ENCODE measurements at places on chromosomes 7 and 10.

DNA sequence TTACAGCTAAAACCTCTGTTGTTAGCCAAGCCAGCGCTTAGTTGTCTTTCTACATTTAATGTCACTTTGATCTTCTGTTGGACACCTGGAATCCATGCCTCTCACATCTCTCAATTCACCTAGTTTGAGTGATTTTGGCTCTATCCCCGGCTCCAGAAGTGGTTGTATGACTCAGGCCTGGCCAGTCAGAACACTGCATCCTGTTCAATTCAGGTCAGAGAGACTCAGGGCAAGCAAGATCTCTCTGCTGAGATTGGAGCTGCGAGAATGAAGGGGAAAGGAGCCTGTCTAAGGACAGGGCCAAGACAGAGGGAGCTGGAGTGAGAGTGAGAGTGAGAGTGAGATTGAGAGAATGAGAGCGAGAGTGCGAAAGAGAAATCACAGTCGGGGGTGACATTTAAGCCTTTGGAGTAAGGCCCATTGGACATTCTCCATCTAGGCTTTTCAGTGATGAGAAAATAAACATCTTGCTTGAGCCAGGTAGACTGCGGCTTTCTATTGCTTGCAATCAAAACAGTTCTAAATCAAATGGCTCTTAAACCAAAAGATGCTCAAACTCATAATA lies 83.3 kb upstream of the DYNC1I1 start:
- DNase-seq, result no peak

GRCh38 chr7:98281757-98282606 lies 496 bp downstream of the BRI3 start:
- DNase-seq, result no peak

GRCh38 chr7:151735851-151736402 lies 141.0 kb downstream of the PRKAG2 start:
- DNase-seq, result no peak

DNA sequence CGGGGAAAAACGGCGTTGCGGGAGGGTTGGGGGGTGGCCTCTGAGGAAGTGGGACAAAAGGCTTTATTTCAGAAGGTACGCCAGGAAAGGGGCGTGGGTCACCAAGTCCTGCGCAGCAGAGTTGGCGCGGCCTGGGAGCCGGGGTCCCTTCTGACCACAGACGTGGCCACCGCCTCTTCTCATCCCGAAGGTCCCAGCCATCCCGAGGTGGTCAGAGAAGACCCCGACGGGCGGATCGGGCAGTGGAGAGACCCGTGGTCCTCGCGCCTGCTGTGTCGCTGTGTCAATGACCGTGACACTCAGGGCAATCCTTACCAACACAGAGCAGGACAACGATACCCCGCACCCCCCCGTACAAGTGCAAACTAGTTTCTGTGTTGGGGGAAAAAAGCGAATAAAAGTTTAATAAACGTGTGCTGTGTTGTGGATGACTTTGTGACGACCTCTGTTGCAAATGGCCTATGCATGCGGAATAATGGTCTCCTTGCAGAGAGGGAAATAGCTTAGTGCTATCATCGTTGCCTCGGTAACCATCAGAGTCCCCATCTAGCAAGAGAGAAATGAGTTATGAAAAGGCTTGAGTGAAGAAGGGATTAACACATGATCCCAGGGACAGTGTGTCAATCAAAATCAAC lies 19.4 kb upstream of the GATA3 start:
- DNase-seq, result no peak

- DNase-seq, result no peak
Observed at GRCh38 chr10:67261300-67261797, 335.5 kb downstream of the LRRTM3 start.

GRCh38 chr7:44846816-44847508 lies 925 bp downstream of the H2AZ2 start:
- no peak for DNase-seq

- no peak for DNase-seq
Observed at GRCh38 chr7:8212638-8213037, 49.3 kb downstream of the ICA1 start.

DNA sequence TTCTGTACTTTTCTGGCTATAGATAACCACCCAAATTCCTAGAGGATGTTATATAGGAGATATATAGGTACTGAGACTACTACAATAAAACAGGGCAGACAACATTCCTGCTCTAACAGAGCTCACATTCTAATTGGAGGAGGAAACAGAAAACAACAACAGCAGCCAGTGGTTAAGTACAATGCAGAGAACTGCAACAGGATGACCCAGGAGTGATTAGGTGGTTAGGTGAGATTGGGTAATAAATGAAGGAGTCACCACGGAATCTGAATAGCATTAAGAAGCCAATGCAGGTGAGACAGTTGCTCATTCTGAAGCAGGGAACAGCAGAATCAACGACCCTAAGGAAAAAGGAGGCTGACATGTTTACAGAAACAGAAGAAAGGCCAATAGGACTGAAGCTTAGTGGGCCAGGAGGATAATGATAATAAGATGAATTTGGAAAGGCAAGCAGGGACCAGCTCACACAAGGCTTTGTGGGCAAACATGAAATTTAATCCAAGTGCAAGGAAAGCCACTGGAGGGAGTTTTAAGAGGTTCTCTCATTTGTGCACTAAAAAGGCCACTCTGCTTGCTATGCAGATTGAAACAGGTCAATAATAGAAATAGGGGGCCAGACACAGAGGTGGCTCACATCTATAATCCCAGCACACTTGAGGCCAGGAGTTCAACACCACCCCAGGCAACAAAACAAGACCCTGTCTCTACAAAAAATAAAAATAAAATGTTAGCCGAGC lies 16.9 kb upstream of the REEP3 start:
- DNase-seq, result peak; percentile 21

GRCh38 chr10:90741926-90742565 lies 115.8 kb downstream of the HTR7 start:
- DNase-seq, result peak; percentile 17

GRCh38 chr7:159144758-159145489 lies at the start of gene VIPR2:
Gene VIPR2 (minus strand): TSS chr7:159144867. CDS start chr7:159144771, 96 bp downstream.
- DNase-seq, result no peak

DNA sequence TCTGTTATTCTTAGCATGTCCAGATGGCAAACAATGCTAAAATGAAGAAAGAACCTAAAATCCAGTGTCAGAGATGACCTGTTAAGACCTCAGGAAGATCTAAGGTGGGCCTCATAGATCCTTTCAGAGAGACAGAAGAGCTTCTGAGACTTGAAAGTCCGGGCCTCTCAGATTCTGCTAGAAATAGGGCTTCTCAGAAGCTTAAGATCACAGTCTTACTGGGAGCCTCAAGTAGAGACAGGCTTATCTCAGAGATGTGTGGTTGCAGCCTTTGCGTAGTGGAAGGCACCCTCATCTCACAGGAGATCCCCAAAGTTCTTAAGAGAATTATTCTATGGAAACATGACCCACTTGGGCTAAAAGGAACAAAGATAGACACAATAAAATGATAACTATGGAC lies 642.8 kb downstream of the TNS3 start:
- no peak for DNase-seq

DNA sequence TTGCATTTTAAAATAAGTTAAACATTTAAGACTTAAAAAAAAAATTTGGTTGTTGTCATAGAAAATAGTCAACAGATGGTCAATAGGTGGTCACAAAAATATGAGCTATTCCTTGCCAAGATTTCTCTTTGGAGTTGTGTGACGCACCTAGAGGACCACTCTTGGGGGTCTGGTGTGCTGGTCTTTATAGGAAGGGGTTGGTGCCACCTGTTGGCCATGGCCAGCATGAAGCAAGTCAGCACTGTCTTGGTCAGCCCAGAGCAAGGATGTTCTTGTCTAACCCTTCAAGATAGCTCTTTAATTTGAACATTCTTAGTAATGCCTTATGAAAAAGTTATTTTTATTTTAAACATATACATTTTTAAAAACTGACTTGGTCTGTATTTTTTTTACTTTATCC lies 267.9 kb upstream of the CNTNAP2 start:
- DNase-seq, result peak; percentile 4

DNA sequence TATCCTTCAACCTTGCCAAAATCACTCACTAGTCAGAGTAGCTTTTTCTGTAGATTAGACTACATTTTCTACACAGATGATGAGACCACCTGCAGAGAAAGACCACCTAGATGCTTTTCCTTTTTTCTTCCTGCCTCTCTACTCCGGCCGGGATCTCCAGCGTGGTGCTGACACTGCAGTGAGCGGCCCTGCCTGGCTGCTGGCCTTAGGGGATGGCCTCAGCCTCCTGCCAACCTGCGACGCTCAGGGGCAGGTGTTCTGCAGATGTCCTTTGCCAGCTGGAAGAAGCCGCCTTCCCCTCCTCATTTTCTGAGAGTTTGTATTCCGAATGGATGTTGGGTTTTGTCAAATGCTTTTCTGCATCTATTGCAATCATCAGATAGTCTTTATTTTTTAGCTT lies 43.5 kb upstream of the NKX6-2 start:
- no peak for DNase-seq

GRCh38 chr7:81273601-81274397 lies 354.9 kb upstream of the SEMA3C start:
- no peak for DNase-seq

DNA sequence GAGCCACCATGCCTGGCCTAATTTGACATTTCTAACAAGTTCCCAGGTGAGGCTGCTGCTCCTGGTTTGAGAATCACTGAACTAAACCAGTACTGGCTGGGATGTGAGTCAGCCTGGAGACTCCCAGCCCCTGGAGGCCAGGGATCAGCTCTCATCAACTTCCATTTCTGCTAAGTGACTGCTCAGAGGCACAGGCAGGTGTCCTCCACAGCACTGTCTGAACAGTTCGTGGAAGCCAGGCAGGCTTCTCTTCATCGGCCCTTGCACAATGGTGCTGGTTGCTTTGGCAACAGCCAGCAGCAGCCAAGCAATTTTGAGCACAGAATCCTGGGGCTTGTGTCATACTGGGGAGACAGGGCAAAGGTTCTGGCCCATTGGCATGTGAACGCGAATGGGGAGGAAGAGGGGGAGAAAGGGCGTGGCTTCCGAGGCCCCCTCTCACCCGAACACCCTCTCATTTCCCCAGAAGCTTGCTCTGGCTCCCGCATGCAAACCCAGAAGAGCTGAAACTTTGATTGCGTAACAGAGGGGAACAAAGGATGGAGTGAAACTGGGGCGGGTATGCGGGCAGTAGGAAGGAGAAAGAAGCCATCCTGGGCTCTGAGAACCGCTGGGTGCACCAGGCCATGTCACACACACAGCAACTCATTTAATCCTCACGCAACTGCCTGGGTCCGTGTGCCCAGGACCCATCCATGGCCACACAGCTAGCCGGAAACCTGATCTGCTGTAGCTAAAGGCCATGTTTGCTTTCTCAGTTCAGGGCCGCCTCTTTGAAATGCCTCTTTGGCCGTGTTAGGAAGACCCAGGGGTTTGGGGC lies 9.0 kb upstream of the POR start:
- DNase-seq, result peak; percentile 10

- DNase-seq, result no peak
Observed at GRCh38 chr7:129308047-129308446, 83.2 kb downstream of the AHCYL2 start.

- DNase-seq, result no peak
Observed at GRCh38 chr7:89593125-89593524, 561.1 kb upstream of the STEAP1 start.

- DNase-seq, result no peak
Observed at GRCh38 chr7:155291045-155291530, 6.6 kb upstream of the INSIG1 start.

- DNase-seq, result no peak
Observed at GRCh38 chr10:5961405-5962100, 15.8 kb downstream of the IL15RA start.

- no peak for DNase-seq
Observed at GRCh38 chr10:5148678-5149032, 36.3 kb downstream of the AKR1C8 start.

DNA sequence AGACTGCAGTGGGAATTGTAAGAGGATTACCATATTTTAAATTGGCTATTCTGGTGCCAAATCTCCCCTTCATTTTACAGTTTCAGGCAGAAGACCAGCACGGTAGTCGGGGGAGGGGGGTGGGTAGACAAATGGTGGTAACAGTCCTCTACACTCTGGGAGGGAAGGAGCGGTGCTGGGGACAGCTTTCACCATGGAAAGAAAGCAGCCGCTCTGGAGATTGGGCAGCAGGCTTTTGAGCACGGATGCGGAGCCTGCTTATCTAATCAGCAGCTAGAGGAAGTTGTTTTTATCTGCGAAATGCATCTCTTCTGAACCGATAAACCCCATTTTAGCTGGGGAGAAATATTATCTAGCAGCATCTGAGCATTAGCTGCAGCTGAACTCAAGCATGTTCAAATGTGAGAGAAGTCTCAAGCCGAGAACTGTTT lies 28.7 kb downstream of the IKZF1 start:
- DNase-seq, result peak; percentile 40

- peak; percentile 90 for DNase-seq
Observed at GRCh38 chr10:106795619-106796018, 368.9 kb downstream of the SORCS1 start.

DNA sequence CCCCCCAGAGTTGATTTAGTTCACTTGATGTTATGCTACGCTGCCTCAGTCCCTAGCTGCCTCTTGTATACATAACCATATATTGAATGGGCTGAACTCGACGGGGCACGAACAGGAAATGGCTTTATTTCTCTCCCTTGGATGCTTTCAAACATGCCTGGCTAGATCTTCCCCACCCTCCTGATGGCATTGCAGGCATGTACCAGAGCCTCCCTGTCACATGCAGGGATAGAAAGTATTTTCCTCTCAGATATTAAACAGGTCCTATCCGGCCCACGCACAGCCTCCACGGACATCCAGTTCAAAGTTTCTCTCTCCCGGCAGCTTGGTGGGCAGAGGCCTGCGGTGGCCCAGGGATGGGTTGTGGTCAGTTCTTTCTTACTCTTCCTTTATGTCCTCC lies 422.1 kb downstream of the RPS24 start:
- no peak for DNase-seq

GRCh38 chr7:47535035-47535703 lies 46.7 kb downstream of the TNS3 start:
- DNase-seq, result no peak

- no peak for DNase-seq
Observed at GRCh38 chr7:1918881-1919525, 248.9 kb downstream of the ELFN1 start.

GRCh38 chr7:1255080-1255816 lies 22.6 kb downstream of the UNCX start:
- no peak for DNase-seq

- DNase-seq, result peak; percentile 25
Observed at GRCh38 chr10:88157981-88158465, 294.6 kb downstream of the PTEN start.

DNA sequence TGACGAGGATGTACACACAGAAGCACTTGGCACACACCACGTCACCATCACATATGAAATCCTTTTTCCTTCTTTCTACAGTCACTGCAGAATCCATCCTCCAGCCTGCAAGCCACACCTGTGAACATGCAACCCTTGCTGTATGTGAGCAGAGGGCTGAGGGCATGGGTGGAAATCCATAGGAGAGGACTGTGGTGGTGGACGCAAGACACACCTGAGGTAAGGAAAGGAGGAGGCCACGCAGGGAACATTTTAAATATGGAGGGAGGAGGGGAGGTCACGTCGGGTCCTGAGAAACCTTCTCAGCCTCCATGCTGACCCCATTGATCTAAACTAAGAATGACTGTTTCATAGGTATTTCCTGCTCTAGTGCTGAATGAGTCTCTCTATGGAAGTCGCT lies 28.6 kb downstream of the ADARB2 start:
- no peak for DNase-seq
